Urothelium cell line (cell line): ENCODE measurements at places on chromosomes 16 and 17.
A peak's percentile ranks its signal among the peaks of the same experiment; 100 is the strongest.

DNA sequence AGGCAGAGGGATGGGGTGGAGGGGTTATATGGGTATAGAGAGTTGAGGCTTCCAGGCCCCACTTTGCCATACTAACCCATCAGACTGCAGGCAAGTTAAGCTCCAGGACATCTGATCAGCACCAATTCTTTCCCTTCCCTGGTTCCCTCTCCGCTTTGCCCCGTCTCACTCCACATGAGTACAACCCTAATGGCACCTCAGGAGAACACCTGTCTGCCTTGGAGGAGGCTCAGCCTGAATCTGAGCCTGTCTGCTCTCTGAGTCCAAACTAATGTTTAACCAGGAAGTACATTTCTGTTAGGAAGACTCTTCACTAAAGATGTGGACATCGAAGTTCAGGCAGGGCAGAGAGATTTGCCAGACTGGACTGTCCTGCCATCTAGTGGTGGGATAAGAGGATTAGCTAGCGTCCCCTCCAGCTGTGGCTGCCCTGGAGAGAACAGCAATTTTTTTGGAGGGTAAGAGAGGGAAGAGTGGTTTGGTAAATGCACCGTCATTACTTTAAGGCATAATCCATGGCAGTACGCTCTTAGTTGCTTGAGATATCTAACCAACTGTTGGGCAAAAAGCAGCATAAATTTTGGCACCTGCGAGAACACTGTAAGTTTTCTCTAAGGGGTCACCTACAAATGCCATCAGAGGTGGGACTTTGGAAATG is 29.2 kb upstream of the LRRC75A start:
- DNase-seq = peak; percentile 76

GRCh38 chr17:8522577-8522976 is 86.9 kb downstream of the NDEL1 start:
- DNase-seq = no peak

DNA sequence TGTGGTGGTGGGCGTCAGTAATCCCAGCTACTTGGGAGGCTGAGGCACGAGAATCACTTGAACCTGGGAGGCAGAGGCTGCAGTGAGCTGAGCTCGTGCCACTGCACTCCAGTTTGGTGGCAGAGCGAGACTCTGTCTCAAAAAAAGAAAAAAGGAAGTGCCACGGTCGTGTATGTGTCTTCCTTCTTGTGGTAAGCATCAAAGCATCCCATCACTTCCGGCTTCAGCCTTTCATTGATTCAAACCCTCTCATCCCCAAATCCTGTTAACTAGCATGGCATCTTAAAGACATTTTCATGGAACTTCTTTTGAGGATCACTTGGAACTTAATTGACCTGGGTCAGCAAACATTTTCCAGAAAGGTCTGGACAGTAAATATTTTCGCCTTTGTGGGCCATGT is 126.2 kb downstream of the CPPED1 start:
- no peak for DNase-seq

DNA sequence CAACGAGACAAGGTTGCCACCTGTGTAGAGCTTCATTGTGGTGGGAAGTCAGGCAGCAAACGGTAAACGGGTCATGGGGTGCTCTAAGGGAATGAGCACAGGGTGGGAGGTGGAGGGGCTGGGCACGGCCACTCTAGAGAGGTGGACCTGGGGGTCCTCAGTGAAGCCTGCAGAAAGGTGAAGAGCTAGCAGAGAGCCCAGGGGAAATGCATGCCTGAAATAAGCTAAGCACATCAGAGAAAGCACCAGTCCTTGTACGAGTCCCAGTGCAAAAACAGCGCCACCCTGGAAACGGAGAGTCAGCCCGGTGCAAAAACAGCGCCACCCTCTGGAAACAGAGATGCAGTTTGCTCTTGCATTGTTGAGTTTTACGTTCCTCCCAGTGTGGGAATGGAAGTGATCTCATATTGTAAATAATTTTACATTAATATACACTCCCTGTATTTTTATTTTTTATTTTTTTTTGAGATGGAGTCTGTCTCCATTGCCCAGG is 65.0 kb downstream of the TBC1D16 start:
- no peak for DNase-seq

GRCh38 chr16:48001324-48001895 is 154.4 kb downstream of the ABCC12 start:
- DNase-seq = no peak

- peak; percentile 85 for DNase-seq
Observed at GRCh38 chr16:67326472-67327309, at the start of the genes KCTD19 and LRRC36. KCTD19 (minus strand) TSS chr16:67326741; CDS start chr16:67326707, 34 bp downstream. LRRC36 (plus strand) TSS chr16:67326815; CDS start chr16:67326863, 48 bp downstream.

- DNase-seq = no peak
Observed at GRCh38 chr17:4519361-4519788, 20.7 kb downstream of the SPNS2 start.

- no peak for DNase-seq
Observed at GRCh38 chr16:12837291-12837690, 33.6 kb upstream of the CPPED1 start.

DNA sequence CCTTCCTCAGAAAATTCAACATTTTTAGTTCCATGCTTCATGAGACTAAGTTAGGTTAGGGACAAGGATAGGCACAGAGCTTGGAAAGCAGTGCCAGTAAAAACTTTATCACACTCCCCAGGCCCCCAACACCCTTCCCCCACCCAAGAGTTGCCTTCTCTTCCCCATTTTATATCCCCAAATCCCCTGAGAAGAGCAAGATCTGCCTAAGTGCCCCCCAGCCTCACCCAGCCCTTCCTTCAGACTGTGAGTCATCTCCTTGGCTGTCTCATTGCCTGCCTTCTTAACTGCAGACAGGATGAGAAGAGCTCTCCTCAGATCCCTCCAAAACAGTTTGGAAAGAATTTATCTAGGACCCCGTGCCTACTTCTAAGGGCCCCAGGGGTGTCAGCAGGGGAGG is 55.8 kb downstream of the NEUROD2 start:
- no peak for DNase-seq

- no peak for DNase-seq
Observed at GRCh38 chr17:44207743-44208142, 8.1 kb upstream of the ATXN7L3 start.

DNA sequence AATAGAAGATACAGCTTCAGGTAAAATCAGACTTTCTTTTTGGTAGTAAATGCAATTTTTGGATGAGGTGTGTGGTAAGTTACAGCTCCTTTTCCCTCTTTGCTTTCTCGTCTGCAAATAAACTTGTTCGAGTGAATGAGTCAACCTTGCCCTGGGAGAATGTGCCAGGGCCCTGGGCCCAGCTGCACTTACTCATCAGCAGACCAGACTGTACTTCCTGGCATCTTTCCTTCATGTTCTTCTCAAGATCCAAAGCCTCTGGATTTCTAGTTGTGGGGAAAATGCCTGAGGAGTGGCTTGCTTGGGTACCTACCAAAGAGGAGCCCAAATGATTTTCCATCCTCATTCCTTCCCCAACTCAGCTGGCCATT is 5.4 kb upstream of the G6PC1 start:
- DNase-seq = peak; percentile 90

DNA sequence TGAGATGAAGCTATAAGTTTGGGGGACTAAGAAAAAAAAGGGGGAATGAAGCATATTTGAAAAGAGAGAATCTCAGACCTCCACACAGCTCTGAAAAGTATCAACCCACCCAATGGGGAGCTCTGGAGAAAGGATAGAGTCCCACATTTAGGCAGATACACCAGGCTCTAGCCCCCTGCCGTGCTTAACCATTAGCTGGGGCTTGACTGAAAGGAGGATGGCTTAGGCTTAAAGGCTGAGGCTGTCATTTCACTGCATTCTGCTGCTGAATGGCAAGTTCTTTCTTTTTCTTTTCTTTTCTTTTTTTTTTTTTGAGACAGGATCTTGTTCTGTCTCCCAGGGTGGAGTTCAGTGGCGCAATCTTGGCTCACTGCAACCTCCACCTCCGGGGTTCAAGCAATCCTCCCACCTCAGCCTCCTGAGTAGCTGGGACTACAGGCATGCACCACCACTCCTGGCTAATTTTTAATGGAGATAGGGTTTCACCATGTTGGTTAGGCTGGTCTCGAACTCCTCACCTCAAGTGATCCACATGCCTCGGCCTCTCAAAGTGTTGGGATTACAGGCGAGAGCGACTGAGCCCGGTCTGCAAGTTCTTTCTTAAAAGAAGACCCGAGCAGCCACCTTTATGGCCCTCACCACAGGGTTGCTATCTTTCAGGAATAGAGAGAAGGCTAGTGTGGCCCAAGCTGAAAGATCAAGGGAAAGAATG is 9.0 kb upstream of the MMP2 start:
- no peak for DNase-seq

DNA sequence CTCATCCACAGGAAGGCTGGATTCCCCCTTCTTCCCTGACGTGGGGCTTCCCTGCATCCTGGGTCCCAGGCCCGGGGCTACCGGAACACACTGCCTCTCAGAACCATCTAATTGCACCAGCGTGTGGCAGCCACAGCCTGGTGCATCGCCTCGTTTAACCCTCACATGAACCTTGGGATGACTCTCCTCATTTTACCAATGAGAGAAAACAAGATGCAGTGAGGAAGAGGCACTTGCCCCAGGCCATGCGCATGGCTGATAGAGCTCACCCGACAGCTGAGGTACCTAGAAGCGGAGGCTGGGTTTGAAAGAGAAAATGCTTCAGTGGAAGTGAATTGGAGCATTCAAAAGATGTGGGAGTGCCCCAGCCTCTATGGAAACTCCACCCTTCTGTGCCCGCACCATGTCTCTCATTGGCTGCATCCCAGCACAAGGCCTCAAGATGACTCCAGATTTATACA is 162.3 kb downstream of the KATNIP start:
- DNase-seq = no peak

GRCh38 chr16:53534206-53534605 is 31.2 kb upstream of the AKTIP start:
- no peak for DNase-seq
